ENCODE measurements at places on chromosomes 5 and 9.

DNA sequence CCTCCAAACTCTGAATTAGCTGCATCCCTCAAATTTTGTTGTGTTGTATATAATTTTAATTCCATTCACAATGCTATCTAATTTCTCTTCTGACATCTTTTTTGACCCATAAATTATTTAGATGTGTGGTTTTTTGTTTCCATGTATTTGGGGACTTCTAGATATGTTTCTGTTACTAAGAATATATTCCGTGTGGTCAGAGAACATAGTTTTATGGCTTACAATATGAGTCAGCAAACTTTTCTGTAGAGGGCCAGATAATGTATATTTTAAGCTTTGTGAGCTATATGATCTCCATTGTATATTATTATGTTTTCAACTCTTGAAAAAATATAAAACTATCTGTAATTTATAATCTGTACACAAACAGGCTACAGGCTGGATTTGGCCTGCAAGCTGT lies 33.4 kb downstream of the MVB12B start:
- DNase-seq = no peak

DNA sequence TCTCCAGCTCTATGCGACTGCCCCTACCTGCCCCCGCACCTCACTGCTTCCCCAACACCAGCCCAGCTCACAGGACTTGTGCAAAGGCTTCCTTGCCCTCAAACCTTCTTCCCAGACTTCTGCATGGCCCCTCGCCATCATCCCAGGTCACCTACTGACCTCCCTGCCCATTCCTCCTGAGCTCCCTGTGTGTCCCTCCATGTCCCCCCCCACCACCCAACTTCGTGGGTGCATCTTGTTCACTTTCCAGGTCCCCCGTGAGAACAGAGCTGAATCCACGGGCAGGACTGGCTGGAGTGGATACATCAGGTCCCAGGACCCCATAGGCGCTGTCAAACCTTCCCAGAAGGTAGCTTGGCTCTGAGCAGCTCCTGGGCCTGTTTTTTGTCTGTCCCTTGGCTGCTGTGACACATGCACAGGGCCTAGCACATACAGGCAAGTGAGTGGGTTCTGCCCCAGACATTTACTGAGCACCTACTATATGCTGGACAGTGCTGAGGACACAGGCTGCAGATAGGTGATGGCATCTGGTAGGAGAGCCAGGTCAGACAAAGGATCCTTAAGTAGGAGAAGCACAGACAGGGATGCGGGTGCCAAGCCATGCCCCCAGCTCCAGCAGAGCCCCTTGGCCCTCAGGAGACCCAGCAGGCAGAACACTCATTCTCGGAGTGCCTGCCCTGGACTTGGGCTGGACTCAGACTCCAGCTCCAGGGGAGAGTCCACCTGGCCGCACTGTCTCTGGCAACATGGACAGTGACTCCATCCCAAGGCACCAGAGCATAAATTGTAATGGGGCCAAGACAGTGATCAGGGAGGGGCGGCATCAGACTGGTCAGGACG lies 15.0 kb downstream of the NINJ1 start:
- DNase-seq = no peak

DNA sequence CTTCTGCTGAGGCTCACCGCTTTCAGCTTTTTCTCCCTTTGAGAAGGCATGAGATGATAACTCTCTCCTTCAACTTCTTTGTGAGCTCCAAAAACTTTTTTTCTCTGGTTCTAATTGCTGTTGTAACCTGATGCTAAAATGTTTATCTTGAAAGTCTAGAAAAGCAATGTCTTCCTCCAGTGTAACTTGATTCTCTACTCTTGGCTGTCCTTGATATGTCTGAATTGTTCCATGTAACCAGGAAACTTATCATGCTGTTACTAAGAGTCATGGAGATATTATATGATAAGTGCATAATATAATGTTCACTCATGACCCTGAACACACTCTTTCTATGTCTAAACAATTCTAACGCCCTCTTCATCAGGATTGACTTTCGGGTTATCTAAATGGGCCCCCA lies 128.0 kb upstream of the ABCA1 start:
- DNase-seq = no peak

DNA sequence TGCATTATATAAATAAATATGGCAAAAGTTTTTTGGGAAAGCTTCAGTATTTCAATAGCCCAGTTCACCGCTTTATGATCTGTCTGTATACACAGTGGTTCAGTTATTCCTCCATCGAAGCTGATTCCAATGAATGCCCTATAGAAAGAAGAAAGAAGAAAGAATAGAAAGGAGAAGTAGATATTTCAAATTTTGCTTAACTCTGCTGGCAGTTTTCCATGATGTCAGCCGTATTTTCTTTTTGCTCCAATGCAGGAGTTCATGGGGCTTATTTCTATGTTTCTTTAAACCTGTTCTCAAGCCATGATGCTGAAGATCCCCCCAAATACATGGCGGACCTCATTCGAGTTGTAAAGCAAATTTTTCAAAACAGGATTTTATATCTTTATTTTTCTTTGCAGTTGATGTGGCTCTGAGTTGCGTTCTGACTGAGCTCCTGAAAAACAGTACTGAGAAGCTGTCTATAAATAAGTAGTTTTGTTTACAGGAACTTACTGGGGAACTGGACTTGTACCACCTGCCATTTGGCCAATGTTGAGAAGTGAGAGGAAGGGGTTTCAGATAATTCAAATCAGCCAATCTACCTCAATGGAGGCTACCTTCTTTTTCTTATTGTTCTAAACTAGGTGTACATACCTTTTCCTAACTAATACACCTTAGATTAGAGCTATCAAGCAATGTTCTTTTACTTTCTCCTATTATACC lies 418.5 kb upstream of the MEF2C start:
- DNase-seq = no peak

- DNase-seq = no peak
Observed at GRCh38 chr5:157574456-157575380, 857 bp downstream of the ADAM19 start.

DNA sequence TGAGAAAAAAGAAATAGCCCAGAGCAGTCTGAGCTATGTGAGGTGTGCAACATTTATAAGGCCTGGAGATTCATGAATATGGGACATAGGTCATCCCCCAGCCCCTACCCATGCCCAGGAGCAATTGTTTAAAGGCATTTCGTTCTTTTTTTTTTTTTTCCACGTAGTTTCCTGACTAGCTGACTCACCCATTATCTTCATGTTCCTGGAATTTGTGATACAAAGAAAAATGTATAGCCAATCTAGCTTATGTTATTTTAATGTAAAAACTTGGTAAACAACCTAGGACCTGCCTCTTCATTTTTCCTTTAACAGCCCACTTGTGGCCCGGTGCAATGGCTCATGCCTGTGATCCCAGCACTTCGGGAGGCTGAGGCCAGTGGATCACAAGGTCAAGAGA lies 81.3 kb downstream of the OSTF1 start:
- no peak for DNase-seq

- DNase-seq = no peak
Observed at GRCh38 chr5:74361406-74362358, 278.8 kb downstream of the ENC1 start.

DNA sequence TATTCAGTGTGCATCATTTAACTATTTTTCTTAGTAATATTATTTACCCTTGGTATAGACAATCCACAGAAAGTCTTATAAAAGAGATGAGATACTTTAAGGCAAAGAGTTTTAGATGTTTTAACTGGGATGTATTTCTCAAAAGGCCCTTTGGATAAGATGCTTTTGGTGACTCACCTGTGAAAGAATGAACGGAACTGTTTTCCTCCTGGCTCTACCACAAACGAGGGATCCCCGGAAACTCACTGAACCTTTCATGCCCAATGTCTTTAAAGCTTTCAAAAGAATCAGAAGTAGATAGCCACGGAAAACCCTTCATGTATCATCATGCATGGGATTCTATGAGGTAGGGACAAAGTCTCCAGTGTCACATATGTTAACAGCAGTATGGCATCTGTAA lies 1.6 kb downstream of the ZNF782 start:
- DNase-seq = no peak

DNA sequence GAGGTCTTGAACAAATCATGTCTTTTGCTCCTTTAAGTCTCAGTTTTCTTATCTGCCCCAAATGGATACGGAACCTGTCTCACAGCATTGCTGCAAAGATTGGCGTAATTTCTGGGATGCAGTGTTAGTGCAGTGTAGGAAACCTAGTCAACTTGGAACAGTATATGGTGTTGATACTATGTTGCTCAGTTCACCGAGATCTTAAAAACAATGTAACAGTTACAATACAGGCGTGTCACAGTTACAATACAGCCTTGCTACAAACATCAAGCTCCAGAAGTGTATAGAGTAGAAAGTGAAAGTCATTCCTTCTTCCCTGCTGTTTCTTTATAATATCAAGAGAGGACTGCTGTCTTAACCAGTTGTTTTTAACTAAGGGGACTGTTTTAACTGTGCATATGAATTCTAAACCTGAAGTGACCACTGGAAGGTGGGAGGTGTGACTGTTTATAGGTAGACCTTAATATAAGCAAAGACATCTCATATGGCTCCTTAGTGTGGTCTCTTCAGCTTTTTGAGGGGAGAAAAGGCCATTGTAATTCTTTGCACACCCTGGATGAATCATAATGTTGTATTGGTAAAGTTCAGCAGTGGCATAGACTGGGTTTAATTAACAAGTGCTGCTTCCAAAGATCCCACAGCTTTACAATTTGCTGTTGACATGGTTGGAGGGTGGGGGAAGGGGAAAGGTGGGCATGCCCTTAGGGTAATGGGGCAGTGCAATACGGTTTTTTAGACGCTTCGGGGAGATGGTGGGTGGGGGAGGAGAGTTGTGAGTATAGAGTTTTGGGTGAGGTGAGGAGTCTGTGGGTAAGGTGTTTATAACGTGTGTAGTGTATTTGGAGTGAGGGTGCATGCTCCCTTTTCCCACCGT lies 12.9 kb downstream of the PRRC2B start:
- DNase-seq = no peak

DNA sequence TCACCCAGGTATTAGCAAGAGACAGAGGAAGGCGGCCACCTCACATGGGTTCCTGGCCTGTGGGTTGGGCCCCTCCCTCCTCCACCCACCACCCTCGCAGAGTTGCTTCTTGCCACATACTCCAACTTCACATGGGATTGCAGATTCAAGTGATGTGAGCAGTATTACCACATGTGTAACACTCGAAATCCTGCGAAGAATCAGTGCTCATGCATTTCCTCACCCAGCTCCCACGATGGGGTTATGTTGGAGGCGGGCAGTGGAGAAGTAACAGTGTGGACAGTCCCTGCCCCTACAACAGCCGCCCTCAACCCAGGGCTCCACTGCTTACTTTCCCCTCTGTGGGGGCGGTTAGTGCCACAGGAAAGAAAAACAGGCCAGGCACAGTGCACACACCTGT lies 3.9 kb upstream of the FBP1 start:
- DNase-seq = no peak

All from stimulated activated CD8-positive, alpha-beta memory T cell treated with anti-CD3 and anti-CD28 coated beads, Interleukin-7, amount 100 ng/mL, for 48 hours (primary cell).